CD4-positive, alpha-beta T cell treated with Interleukin-15 for 4 hours (primary cell): ENCODE measurements at places on chromosomes 7 and 10.

DNA sequence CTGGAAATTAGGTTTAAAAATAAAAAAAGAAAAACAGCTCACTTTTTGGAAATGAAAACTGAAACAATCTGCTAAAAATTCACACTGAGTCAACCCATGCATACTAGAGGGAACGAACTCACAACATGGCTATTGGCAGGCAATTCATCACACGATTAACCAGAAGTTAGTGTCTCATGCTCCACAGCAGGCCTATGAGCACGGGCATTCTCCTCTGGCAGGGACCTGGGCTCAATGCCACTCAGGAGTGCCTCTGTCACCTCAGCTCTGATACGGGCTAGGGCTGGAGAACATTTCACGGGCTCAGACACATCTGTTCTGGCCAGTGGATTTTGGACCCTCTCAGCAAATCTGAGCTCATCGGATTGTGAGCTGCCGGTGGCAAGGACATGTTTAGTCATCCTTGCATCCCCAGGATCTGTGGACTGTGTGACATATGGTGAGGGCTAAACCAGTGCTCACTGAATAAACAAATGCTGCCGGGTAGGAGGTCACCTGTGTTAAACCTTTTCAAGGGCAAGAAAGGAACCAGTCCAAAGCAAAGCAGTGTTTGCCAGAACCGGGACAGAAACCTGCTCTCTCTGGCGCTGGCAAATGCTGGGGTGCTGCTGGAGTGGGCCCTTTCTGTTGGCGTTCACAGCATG lies 40.1 kb downstream of the POLR3A start:
- DNase-seq = no peak

- DNase-seq = no peak
Measured at GRCh38 chr10:59587083-59587755, 122.4 kb downstream of the SLC16A9 start.

- DNase-seq = no peak
Measured at GRCh38 chr10:47021850-47022249, 110.6 kb downstream of the PTPN20 start.

- no peak for DNase-seq
Measured at GRCh38 chr7:98115746-98116525, 9.3 kb downstream of the LMTK2 start.

DNA sequence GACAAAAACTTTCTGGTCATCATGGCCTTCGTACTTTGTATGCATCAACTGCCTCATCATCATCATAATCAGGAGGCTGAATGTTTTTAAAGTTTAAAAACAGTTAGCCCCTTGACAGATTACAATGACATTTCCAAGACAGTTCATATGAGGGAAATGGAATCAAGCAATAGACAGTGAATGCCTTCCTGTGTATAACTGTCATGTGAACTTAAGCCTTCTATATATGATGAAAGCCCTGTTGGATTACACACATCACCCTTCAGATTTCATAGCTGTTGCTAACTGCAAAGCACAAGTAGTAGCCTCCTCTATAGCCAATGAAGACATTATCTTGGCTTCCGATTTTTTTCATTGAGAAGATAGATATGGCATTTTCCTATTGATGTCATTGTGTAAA lies 154.0 kb downstream of the PLXDC2 start:
- no peak for DNase-seq

DNA sequence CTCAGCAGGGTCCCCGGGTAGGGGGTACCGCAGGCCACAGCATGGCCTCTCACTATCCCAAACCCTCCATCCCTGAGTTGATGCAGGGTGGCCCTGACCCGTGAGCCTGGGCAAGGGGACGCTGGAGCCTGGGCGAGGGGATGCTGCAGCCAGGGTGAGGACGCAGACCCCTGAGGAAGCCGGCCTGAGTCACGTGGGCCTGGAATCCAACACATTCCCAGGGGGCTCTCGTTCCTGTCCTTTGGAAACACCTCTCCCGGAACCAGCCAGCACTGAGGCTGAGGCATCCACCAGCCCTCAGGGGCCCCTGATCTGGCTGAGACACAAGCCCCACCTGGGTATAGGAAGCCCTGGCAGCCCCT lies 61.5 kb upstream of the NKX6-2 start:
- no peak for DNase-seq

GRCh38 chr7:22860337-22860736 lies 37.7 kb upstream of the TOMM7 start:
- no peak for DNase-seq

GRCh38 chr10:94524146-94524545 lies 21.4 kb upstream of the HELLS start:
- DNase-seq = no peak

DNA sequence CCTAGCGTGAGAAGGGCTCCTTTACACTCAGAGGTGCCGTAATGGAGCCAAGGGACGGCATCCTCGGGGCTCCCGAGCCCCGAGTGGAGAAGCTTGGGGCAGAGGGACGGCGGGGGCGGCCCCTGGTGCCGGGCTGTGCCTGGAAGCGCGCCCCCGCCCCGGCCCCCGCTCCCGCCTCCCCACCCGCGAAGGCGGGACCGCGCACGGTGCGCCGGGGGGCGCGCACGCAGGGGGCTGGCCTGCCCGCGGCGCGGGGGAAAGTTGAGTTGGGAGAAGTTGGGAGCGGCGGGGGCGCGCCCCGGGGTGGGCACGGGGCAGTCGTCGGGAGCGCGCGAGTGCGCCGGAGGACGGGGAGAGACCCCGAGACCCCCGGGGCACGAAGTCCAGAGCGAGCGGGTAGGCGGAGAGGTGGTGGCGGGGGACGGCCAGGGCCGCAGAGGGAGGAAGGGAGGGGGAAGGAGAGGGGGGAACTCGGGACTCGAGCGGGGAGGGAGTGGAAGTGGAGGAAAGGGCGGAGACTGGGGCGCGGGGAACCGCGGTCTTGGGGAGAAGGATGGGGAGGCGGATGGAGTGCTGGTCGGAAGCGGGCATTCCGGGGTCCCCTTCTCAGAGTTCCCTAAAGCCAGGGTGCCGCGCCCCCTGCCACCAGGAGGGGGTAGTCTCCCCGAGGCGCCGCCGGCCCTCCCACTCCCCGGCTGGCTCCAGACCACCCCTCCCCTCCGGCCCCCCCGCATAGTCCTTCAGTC lies at the start of gene SLC4A2:
Gene SLC4A2, plus strand, starts transcription at position 223 of the 746 bp plus-strand sequence. CDS start 2,399 bp downstream, outside the sequence.
- DNase-seq = peak; percentile 66
